Sigmoid colon (tissue), 7 donors: ENCODE measurements at places on chromosomes 1 and 21. TPM values are rescaled to one million over a fixed set of nuclear protein-coding genes. Genes with fewer than 3 reads are reported as not detected.

- no peak for DNase-seq
Observed at GRCh38 chr1:2290171-2290578, 62.1 kb downstream of the SKI start.

- no peak for DNase-seq
Observed at GRCh38 chr1:59309795-59310548, 13.1 kb downstream of the FGGY start.

GRCh38 chr1:80050085-80050484 is 1043.6 kb upstream of the ADGRL4 start:
- no peak for DNase-seq

DNA sequence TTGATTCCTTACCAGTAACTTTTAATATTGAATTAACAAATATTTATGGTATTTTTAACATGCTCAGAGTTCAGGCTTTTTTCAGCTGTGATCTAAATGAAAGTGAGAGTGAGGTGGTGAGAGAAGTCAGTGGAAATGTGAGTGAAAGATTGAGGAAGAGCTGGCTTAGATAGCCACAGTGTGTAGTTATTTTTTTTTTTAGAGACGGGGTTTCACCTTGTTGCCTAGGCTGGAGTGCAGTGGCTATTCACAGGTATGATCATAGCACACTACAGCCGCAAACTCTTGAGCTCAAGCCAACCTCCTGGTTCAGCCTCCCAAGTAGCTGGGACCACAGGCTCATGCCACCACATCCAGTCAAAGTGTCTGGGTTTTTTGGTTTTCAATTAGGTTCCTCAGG is 10.9 kb downstream of the RNF11 start:
- no peak for DNase-seq

- DNase-seq: no peak
Observed at GRCh38 chr1:28301368-28302174, 27.3 kb upstream of the MED18 start.

DNA sequence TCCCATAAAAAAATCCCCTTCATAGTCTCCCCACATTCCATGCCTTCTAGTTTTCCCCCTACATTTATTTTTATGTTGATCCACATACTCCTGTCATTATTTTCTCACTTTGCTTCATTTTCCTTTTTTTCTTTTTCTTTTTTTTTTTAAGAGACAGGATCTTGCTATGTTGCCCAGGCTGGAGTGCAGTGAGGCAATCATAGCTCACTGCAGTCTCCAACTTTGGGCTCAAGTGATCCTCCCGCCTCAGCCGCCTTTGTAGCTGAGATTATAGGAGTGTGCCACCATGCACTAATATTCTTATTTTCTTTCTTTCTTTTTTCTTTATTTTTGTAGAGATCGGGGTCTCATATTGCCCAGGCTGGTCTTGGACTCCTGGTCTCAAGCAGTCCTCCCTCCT is 7.8 kb downstream of the RNF2 start:
- DNase-seq: no peak

DNA sequence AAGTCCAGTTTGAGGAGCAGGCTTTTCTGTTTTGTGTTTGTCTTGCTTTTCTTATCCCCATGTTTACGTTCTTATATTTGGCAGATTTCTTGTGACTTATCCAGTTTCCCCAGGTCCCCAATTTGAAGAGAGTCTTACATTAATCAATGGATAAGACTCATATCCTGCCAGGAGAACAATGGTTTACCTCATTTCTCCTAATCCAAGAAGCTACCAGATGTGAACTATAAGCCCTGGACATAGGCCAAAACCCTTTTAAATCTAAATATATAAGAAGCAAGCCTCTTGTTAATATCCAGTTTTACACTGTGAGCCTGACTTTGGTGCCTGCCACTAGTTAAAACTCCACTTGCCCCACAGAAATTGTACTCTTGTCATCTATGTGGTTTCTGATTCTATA is 15.1 kb upstream of the COP1 start:
- DNase-seq: no peak

GRCh38 chr1:219210067-219210466 is 36.4 kb downstream of the LYPLAL1 start:
- no peak for DNase-seq

The LCE3D gene
- polyA plus RNA-seq: not detected

The CD244 gene
- 1.8 TPM for polyA plus RNA-seq

The LRRC42 gene
- polyA plus RNA-seq: 19.2 TPM

The KISS1 gene
- not detected for polyA plus RNA-seq

The PRELP gene
- polyA plus RNA-seq: 15.1 TPM
